Stimulated activated CD4-positive, alpha-beta T cell treated with anti-CD3 and anti-CD28 coated beads, Interleukin-1b, Interleukin-23, amount 100 ng/mL, for 48 hours (primary cell): ENCODE measurements at places on chromosomes 4 and X.

GRCh38 chr4:6902318-6903042 lies 7.1 kb upstream of the TBC1D14 start:
- DNase-seq, result no peak

DNA sequence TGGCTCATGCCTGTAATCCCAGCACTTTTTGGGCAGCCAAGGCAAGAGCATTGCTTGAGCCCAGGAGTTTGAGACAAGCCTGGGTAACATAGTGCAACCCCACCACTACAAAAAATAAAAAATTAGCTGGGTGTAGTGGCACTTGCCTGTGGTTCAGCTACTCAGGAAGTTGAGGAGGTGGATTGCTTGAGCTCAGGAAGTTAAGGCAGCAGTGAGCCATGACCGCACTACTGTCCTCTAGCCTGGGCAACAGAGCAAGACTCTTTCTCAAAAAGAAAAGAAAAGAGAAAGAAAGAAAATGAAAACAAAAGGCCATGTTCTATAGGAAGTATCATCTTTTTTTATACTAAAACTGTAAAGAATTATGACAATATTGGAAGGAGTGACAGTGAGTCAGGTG lies 38.5 kb downstream of the NEK1 start:
- DNase-seq, result no peak

GRCh38 chrX:111410590-111411078 lies 1.4 kb downstream of the DCX start:
- no peak for DNase-seq

- no peak for DNase-seq
Observed at GRCh38 chrX:149830192-149830873, 48.6 kb downstream of the MAGEA9 start.

- DNase-seq, result no peak
Observed at GRCh38 chr4:153204247-153204671, at the start of gene TRIM2. TRIM2 (plus strand) TSS chr4:153204443; CDS start chr4:153204531, 88 bp downstream.

- no peak for DNase-seq
Observed at GRCh38 chr4:124035364-124036041, 638.9 kb downstream of the SPRY1 start.

DNA sequence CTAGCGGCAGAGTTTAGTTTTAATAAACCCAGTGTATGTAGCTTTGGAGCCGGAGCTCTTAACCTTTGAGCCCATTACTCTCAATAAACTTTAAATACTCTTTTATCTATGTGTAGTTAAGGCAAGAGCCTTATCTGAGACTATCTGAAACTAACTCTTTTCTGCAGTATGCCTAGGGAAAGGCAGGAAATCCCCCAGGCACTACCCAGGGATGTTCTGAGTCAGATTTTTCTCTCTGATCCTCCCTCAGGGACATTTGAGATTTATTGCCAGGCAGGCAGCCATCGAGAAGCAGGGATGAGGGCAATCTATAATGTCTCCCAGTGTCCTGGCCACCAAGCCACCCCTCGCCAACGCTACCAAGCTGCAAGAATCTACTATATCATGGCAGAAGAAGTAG lies 39.1 kb downstream of the HEPH start:
- DNase-seq, result no peak

- DNase-seq, result no peak
Observed at GRCh38 chr4:174628191-174628590, 105.9 kb upstream of the HPGD start.

GRCh38 chrX:41781500-41781899 lies 57.5 kb downstream of the GPR82 start:
- no peak for DNase-seq

- no peak for DNase-seq
Observed at GRCh38 chr4:4969298-4969697, 50.0 kb downstream of the CYTL1 start.

DNA sequence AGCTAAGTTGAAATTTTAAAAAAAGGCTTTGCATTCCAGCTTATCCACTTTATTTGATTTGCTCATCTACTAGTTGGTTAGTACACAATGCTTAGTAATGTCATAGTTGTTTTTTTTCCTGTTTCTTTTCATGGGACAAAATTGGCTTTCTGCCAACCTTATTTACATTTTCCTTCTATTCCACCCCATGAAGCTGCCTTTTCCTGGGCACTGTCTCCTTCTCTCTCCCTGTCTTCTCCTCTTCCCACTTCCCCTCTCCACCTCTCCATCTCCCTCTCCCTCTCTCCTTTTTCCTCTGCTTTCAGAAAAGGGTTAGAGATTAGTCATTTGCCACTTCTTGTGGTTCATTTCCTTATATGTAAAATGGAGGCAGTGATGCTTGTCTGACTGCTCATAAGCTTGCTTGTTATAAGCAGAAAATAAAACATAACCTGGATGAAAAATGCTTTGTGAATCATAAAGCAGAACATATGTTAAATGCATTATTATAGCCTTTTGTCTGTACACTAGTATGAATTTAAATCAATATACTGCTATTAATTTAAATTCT lies 181.9 kb downstream of the CEP135 start:
- no peak for DNase-seq

DNA sequence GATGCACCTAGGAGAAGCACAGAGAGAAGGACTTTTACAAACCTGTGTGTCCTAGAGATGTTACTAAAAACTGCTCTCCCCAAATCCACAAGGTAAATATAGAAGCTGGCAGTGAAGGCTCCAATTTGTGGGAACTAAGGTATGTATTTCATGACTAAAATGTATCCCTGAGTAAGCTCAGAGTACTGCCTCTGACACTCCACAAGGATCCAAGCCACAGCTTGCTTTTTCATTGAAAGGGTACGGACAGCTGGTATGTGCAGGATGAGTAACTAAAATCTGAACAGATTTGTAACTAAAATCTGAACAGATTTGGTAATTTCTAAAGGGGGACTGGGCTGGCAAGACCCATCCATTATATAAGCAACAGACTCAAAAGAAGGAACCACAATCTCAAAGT lies 187.6 kb downstream of the DCLK2 start:
- DNase-seq, result no peak

- DNase-seq, result peak; percentile 78
Observed at GRCh38 chrX:130060122-130061069, 49.9 kb downstream of the ELF4 start.

DNA sequence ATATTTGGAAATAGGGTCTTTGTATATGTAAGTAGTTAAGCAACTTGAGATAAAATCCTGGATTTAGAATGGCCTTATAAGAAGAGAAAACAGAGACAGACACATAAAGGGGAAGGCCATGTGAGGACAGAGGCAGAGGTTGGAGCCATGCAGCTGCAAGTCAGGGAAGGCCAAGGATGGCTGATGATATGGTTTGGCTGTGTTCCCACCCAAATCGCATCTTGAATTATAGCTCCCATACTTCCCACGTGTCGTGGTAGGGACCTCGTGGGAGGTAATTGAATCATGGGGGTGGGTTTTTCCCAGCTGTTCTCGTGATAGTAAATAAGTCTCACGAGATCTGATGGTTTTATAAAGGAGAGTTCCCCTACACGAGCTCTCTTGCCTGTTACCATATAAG lies 76.3 kb downstream of the STK32B start:
- DNase-seq, result no peak

GRCh38 chr4:150149381-150149780 lies 71.1 kb downstream of the DCLK2 start:
- DNase-seq, result no peak

DNA sequence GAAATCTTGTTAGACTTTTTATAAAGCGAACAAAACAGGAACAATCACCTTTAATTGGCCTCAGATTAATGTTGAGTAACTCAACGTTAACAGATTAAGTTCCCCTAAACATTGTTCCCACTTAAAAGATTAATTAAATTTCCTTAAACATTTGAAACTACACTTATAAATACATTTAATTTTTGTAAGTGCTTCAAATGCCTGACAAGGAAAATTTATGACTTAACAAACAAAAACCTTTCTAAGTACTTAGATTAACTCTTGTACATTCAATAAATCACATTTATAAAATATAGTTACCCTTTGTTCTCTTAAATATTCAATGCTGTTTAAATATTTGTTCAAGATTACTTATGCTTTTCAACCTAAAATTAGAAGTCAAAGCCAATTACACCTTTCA lies 39.4 kb upstream of the OCIAD2 start:
- DNase-seq, result no peak
